ENCODE measurements at places on chromosomes 1 and 21.

GRCh38 chr1:164858096-164858632 lies 299.2 kb downstream of the PBX1 start:
- DNase-seq = no peak

- DNase-seq = no peak
Observed at GRCh38 chr1:225258811-225259210, 169.0 kb downstream of the LBR start.

DNA sequence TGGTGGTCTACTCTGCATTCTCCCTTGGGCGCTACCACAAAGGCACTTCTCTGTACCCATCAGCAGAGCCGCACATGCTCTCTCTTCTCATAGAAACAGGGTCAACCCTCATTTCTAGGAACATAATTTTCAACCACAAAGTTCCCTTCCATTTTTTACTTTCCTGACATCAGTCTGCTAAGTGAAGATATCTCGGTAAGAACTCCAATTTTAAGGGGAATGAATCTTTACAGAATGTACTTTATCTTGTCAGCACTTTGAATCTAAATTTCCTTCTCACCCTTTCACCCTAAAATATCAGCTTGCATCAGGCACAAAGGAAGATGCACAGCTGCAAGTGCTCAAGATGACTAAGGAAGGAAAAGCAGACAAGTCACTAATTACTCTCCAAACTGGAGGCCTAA lies 545.9 kb downstream of the SMYD3 start:
- DNase-seq = no peak

DNA sequence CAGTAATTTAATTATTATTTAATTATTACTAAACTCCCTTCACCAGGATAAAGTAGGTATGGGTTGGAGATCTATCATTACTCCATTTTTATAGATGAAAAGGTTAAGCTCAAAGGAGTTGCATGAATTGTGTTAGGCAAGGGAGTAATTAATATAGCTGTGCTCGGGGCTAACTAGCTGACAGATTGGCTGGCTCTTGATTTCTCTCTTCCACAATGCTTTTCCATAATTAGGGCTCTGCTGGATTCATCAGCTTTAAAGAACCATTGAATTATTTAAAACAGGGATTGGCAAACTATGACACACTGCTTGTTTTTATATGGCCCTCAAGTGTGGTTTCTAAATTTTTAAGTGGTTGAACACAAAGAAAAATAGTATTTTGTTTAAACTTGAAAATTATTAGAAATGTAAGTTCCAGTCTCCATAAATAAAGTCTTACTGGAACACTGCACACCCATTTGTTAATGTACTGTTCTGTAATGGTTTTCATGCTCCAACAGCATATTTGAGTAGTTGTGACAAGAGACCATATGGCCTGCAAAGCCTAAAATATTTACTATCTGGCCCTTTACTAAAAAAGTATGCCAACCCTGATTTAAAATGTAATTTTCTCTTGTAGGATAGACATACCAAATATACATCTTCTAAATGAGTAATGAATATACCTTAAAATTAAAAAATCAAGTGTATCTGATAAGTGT lies 76.4 kb downstream of the GDAP2 start:
- DNase-seq = no peak

Measured in natural killer cell (primary cell).